ENCODE measurements at places on chromosomes 3 and 15.

GRCh38 chr3:36891701-36892160 is 53.1 kb downstream of the TRANK1 start:
- no peak for DNase-seq

GRCh38 chr3:158773845-158774830 is 27.7 kb upstream of the MFSD1 start:
- no peak for DNase-seq

- DNase-seq: no peak
Observed at GRCh38 chr15:27686369-27686768, 412.7 kb downstream of the OCA2 start.

- no peak for DNase-seq
Observed at GRCh38 chr3:76097589-76097969, 312.2 kb upstream of the ZNF717 start.

DNA sequence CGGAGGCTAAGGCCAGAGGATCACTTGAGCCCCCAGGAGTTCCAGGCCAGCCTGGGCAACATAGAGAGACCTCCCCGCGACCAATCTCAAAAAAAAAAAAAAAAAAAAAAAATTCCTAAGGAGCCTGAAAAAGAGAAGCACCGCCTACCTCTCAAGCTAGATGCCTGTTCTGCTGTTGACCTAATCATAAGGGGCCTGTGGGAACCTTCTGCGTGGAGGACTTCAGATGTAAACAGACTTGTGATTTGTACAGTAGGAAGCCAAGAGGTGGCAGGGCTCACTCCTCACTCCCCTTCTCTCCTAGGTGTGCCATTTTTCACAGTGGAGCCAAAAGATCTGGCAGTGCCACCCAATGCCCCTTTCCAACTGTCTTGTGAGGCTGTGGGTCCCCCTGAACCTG is 3.2 kb downstream of the TYRO3 start:
- DNase-seq: no peak

GRCh38 chr3:43692971-43693370 is 2.2 kb downstream of the ABHD5 start:
- no peak for DNase-seq

- no peak for DNase-seq
Observed at GRCh38 chr3:73258057-73258456, 196.6 kb downstream of the EBLN2 start.

GRCh38 chr3:194387926-194388418 is 11.1 kb downstream of the GP5 start:
- DNase-seq: no peak

- DNase-seq: no peak
Observed at GRCh38 chr3:194093842-194094241, 42.1 kb upstream of the HES1 start.

DNA sequence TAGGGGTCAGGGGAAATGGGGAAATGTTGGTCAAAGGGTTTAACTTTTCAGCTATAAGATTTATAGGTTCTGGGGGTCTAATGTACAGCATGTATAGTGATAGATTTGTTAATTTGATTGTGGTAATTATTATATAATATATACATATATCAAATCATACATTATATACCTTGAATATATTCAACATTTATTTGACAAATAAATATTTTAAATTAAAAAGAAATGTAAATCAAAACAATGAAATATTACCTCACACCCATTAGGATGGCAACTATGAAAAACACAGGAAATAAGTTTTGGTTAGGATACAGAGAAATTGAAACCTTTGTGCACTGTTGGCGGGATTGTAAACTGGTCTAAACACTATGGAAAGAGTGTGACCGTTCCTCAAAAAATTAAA is 85.0 kb upstream of the SLCO2A1 start:
- DNase-seq: no peak
